ENCODE measurements at places on chromosomes 2 and 18.

DNA sequence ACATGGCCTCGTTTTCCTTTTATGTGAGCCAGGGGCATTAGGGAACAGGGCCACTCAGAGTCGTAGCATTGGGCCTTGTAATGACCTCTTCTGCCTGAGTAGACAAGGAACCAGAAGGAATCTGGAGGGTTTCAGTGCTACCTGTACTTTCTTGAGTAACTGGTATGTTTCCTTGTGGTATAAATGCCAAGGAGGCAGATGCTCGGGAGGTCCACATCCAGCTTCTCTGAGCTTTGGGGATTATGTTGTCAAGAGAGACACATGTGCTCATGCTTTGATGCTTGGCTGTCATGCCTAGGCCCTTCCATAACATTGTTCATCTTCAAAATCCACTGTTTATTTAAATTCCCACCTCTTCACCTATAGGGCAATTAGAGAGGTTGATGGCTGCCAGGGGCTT, 26.3 kb downstream of the FOSL2 start:
- no peak for DNase-seq

DNA sequence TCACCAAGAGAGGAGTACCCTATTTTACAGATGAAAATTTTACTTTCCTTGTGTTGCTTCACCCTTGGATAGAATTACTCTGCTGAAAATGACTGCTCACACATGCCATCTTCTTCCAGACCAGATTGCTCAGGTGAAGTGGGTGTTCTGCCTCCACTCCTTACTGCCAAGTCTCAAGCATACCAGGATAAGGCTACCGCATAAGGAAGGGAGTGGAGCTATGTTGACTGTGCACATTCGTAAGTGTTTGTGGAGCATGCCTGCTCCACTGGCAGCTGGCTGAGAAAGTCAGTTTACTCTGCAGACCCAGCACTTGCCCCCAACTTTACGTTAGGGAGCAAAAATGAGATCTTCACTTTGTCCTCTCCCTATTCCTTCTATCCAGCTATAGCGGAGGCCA, 405.0 kb upstream of the DDX18 start:
- DNase-seq, result no peak

- no peak for DNase-seq
These were observed 300.1 kb downstream of the MYCN start for GRCh38 chr2:16240402-16240801.

DNA sequence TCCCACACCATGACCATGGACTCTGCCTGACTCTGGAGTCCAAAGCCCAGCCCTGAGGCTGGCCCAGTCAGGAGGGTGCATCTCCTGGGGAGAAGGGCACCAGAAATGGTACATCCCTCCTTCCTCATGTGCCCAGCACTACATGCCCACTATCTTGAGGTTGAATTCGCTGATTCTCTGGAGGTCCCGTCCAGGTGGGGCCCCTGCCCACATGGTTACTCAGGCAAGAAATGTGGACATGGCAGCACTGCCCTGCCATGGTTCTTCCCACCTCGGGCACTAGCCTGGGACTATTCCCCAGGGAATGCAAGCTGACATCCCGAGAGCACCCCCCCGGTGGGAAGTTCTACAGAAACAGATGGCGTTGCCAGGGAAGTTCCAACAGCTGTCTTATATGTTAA, 15.3 kb upstream of the HES6 start:
- no peak for DNase-seq

DNA sequence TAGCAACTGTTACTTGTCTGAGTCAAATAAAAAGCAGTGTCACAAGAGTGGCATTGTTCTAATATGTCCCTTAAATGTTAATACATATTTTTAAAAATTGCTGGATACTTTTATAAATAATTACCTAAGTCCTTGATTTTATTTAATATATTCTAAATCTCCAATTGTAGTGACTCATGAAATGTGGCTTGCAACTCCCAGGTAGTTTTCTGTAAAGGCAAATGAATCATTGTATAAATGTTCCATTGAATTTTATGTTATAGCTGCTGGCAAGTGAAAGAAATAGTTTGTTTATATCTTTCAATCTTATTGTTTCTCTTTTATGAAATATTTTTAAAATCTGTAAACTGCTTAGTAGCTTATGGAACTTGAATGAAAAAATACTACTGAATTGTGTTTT, 32.7 kb upstream of the C1GALT1C1L start:
- no peak for DNase-seq

DNA sequence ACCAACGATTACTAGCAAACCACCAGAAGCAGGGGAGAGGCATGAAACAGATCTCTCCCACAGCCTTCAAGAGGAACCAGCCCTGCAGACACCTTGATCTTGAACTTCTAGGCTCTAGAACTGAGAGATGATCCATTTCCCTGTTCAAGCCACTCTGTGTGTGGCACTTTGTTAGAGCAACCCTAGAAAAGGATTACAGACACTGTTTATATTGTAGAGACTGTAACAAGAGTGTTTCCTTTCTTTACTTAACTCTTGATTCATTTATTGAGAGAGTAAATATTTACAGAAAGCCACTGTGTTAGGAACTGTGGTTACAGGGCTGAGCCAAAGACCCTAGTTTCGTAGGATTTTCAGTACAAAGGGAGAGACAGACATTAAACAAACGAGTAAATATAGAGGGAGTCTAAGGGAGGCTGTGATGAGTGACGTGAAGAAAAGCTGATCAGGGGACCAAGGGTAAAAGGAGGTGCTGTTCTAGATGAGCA, 10.9 kb downstream of the CCDC68 start:
- no peak for DNase-seq
